ENCODE measurements at places on chromosomes 1 and 21.
A peak's percentile ranks its signal among the peaks of the same experiment; 100 is the strongest.

- no peak for DNase-seq
Observed at GRCh38 chr1:118298397-118298796, 113.4 kb upstream of the SPAG17 start.

DNA sequence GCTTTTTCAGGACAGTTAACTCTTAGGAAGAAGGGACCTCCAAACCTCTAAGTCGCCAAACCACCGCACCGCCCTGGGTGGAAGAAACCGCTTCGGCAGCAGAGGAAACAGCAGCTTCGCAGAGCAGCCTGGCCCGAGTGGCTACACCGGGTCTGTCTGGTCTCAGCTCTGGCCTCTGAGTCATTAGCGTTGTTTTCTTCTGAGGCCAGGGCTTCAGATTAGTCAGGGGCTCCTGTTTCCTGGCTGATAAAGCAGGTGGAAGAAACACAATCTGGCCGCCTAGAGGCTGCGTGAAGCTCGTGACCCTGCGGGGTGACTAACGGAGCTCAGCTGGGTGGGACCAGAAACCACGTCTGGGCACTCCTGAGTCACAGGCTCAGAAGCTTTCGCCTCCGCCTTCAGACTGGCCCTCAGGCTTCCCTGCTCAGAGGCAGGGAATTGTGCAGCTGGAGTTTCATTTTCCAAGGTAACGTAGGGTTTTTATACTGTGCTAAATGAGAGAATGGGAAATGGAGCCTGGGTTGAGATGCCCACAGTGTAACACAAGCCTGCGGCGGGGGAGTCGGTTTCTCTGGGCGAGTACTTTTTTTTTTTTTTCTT lies 44.9 kb downstream of the CHAF1B start:
- peak; percentile 88 for DNase-seq

DNA sequence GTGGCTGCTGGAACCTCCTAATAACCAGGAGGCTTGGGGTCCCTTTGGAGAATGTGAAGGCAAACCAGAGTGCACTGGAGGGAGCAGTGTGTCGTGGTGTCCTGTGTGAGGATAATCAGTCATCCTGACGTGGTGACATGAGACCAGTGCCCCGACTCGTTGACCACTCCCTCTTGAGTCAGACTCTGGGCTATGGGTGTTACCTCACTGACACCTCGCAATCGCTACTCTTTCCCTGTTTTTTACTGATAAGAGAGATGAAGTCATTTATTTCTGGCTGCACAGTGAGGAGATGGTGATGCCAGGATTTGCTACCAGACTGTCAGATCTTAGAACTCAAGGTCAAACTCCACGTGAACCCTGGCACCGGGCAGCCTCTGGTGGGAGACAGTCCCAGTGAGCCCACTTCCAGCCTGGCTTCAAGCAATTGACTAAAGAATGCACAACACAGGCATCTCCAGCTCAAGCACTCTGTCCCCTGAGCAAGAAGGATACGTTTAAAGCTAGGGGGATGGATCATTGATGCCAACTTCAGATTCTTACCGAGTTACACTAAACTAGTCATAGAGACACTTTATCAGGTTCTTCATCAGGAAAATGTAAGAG lies 30.3 kb downstream of the UBASH3A start:
- DNase-seq: no peak

GRCh38 chr1:55180075-55180670 lies 35.0 kb downstream of the USP24 start:
- DNase-seq: no peak

DNA sequence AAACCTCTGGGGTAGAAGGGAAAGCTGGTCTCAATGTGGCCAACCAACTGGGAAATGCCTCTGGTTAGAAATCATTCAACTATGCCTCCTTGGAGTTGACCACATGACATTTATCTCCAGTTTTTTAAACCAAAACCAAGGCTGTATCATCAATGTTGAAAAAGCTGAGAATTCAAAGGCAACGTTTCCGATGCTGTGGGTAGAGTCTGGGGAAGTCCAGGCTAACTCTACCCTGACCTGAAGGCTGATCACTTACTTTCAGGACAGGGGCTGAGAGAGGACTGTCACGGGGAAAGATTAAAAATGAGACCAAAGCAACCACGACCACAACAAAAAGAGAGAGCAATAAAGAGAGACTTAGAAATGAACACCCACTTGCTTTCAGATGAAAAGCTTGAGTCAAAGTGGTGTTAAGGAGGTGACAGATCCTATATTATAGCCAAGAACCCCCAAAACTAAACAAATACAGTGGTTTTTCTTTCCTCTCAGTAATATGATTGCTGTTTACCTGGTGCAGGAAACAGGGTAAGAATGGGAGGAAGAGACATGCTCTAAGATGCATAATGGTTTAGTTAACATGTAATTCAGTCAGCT lies 90.8 kb upstream of the TNFSF4 start:
- no peak for DNase-seq

DNA sequence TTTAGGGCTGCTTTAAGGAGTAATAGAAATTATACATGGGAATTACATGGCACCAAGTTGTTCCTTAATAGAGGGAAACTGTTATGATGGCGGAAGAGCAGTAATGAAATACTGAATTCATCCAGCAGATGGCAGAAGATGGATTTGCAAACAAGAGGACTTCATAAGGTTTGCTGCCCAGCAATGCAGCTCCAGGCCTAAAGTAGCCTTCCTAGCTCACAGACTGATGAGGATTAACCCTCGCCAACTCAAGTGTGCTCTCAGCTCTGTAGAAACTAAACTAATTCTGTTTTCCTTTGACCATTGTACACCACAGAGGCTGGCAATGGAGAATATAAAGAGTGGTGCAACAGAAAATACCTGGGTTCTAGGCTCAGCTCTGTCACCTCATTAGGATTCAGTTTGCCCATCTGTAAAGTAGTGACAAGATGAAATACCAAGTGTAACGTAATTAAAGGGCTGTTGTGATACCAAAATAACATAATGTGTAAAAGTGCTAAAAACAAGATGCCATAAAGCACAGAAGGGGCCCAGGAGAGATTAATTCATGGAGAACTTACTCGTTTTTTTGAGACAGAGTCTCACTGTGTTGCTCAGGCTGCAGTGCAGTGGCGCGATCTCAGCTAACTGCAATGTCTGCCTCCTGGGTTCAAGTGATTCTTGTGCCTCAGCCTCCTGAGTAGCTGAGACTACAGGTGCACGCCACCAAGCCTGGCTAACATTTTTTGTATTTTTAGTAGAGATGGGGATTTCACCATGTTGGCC lies 102.4 kb upstream of the SERBP1 start:
- DNase-seq: no peak

GRCh38 chr1:155859881-155860871 lies 809 bp downstream of the SYT11 start:
- DNase-seq: peak; percentile 63

GRCh38 chr1:208929575-208929974 lies 653.9 kb upstream of the CAMK1G start:
- DNase-seq: no peak

DNA sequence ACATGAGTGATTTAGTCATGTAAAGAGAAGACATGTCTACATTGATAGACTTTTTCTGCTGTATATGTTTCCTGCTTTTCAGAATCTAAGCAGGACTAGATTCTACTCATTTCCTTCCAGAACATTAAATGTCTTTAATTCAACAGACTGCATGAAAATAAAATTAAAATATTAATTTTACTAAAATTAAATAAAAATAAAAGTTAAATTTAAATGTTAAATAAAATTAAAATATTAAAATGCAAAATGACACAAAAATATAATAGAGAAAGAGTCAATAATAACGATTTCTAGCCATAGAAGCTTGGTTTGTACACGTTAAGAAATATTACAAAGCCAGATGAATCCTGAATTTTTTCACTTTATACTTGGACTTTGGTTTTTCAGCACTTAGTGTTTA lies 552.8 kb upstream of the NR5A2 start:
- DNase-seq: no peak

DNA sequence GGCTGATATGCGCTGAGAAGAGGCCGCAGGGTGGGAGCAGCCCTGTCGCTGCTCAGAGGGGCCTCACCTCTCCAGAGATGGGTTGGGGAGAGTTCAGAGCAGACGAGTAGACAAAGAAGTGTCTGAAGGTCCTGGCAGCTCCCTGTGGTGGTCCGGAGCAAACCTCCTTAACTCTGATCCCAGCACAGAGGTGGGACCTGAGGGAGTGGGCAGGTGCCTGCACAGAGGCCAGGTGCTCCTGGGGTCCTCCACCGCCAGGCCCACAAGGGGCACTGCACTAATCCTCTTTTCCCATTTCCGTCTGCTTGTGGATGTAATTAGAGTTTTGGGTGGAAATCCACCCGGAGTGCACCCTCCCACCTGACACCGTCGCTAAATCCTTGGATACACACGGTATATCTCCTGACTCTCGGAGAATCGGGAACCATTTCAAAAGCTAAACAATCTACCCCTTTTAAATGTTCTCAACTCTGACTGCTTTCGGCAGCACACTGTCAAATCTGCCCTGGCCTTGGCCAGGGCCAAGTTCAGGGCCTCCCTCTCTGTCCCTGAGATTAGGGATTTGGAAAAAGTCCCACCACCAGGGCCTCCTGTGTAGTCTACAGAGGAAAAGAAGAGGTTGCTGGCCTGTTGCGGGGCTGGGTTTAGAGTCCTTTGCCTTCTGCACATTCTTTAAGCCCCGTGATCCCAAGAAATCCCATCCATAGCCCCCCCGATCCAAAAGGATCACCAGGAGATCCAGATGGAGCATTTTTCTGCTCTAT lies 22.4 kb downstream of the CASZ1 start:
- DNase-seq: no peak

GRCh38 chr1:226489718-226490425 lies 58.7 kb upstream of the STUM start:
- DNase-seq: no peak

- DNase-seq: no peak
Observed at GRCh38 chr1:160522622-160523345, at the start of gene SLAMF6. Gene SLAMF6, minus strand, starts transcription at chr1:160523255. Its CDS starts 63 bp downstream, at chr1:160523192.

DNA sequence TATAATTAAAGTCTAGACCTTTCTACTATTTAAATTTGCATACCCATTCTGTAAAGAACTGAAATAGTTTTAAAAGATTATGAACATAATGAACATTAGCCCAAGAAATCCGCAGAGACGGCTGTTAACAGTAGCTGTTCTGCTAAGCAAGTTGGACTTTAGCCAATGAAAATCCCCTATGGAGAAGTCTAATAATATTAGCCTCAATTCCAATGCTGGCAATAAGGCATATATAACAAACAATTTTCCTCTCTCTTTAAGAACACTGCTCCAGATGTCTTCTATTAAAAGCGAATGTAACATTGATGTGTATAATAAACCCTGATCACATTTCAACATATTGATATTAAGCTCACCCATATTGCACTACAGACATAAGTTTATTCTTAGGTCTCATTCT lies 221.3 kb upstream of the KCTD3 start:
- no peak for DNase-seq

GRCh38 chr1:67629370-67630075 lies 55.5 kb upstream of the GADD45A start:
- no peak for DNase-seq

GRCh38 chr1:1000357-1001056 lies 610 bp upstream of the HES4 start:
- peak; percentile 34 for DNase-seq

GRCh38 chr1:54581621-54582035 lies 33.6 kb downstream of the ACOT11 start:
- peak; percentile 98 for DNase-seq

DNA sequence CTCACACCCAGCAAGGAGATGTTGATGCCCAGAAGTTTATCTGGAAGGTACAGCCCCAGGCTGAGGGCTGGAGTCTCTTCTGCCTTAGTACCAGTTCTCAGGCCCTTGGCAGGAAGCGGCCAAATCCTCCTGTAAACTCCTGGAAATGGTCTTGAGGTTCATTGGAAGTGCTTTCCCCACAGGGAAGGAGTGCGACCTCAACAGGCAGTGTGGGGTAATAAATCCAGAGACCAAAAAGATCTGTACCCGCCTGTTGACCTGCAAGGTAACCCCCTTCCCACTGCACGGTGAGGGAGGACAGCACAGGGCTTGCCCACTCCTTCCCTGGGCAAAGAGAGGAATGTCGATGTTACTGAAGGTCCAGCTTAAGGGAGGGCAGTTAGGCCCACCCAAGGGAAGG lies 4.5 kb downstream of the ATXN7L2 start:
- no peak for DNase-seq

DNA sequence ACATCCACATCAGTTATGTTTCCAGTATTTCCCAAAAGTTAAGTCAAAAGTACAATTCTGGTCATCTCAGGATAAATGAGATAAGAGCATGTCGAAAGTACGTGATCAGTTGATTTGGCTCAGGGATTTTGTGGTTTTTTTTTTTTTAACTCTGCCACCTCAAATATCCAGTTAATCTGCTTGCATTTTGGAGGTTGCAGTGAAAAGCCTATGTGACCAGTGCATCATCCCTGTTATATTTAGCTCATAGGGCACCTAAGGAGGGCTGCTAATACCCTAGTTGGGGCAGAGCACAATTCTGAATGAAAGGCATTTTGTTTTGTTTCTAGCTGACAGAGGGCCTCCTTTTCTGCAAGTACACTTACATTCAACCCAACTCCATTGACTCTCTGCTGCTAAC lies 31.7 kb upstream of the RGS16 start:
- DNase-seq: no peak

DNA sequence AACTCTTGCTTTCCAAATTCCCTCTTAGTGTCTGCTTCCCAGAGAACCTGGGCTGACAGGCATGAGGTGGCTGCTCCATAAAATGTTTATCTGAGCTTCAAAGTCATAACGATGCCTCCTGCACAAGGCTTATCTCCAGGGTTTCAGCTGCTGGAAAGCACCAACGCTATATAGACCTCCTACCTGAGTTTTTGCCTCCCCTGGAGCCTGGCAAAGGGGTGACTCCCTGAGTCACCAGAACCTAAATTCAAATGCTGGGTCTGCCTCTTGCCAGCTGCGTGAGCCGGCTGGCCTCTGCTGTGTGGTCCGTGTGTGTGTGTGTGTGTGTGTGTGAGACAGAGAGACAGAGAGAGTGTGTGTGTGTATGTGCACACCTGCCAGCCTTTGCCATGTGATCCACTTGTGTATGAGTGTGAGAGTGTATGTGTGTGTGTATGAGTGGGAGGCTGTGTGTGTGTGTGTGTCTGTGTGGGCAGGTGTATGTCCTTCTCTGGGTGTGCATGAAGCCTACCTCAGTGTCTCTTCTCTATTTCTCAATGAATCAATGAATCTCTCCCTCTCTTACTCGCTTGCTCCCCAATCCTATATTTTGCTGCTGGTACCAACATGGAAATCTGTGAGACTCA lies 714.9 kb downstream of the MATN1 start:
- no peak for DNase-seq

DNA sequence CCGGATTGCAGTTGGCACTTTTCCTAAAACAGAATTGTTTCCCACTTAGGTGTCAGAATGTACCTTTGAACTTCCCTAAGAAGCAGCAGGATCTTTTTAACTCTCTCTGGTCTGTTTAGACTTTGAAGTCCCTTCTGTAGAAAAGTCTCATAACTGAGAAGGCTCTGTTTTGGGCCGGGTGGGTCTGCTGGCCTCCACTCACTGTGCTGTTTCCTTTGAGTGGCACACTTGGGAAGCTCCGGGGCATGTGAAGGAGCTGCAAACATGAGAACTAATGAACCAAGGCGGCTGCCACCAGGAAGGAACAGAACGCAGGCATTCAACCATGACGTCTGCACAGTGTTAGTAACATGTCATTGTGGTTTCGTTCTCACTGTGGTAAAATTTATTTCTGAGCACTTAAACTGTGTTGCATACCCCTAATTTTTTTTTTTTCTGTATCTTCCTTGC lies 19.5 kb upstream of the NCMAP start:
- peak; percentile 67 for DNase-seq

GRCh38 chr1:83098791-83099190 lies 900.1 kb downstream of the TTLL7 start:
- no peak for DNase-seq

GRCh38 chr1:113871597-113872113 lies at the start of gene PTPN22:
Gene PTPN22, minus strand, starts transcription at chr1:113871712.
- DNase-seq: peak; percentile 74

- no peak for DNase-seq
Observed at GRCh38 chr1:26094677-26095383, 16.8 kb upstream of the PDIK1L start.

Data from ascending aorta (tissue), 2 donors.